A549 treated with AZD2906 at 1 μM for 4 hours (cell line): ENCODE measurements at places on chromosomes 3 and 15. TPM values are rescaled to one million over a fixed set of nuclear protein-coding genes. Genes with fewer than 3 reads are reported as not detected.

The FSD2 gene
- total RNA-seq: not detected in 5 replicates

The BNIP2 gene
- 63.1 to 103 TPM (median 68.4 TPM) in 5 replicates for total RNA-seq

The CFAP161 gene
- not detected in 5 replicates for total RNA-seq

The PRR20G gene
- 1.4 to 2.8 TPM (median 2.6 TPM) in 5 replicates for total RNA-seq

The PLSCR4 gene
- total RNA-seq: 6.2 to 9.8 TPM (median 8.2 TPM) in 5 replicates

The SNAP23 gene
- 14.4 to 45.6 TPM (median 17.6 TPM) in 5 replicates for total RNA-seq

The PLSCR5 gene
- not detected in 5 replicates for total RNA-seq

The ZNF35 gene
- 5.1 to 6.7 TPM (median 5.2 TPM) in 5 replicates for total RNA-seq

The EEFSEC gene
- total RNA-seq: 8.8 to 10.7 TPM (median 10.3 TPM) in 5 replicates

The SOX14 gene
- total RNA-seq: not detected in 5 replicates

The MEIS2 gene
- total RNA-seq: 6.7 to 10.0 TPM (median 8.5 TPM) in 5 replicates

The ZIC1 gene
- 0.01 to 0.16 TPM in 2 of 5 replicates, not detected in the others for total RNA-seq

The HPS3 gene
- 30.8 to 33.9 TPM (median 33.0 TPM) in 5 replicates for total RNA-seq

The USP3 gene
- 35.9 to 42.4 TPM (median 38.3 TPM) in 5 replicates for total RNA-seq

The PIGZ gene
- total RNA-seq: 1.2 to 1.7 TPM (median 1.4 TPM) in 5 replicates

The SLC22A14 gene
- total RNA-seq: 0.03 to 0.05 TPM (median 0.05 TPM) in 3 of 5 replicates, not detected in the others

The PPP1R14D gene
- 0.14 to 0.21 TPM (median 0.17 TPM) in 3 of 5 replicates, not detected in the others for total RNA-seq

The PSTPIP1 gene
- 0.13 to 0.20 TPM (median 0.14 TPM) in 4 of 5 replicates, not detected in the other for total RNA-seq

The CD80 gene
- 0.03 TPM in 1 of 5 replicates, not detected in the others for total RNA-seq

The SERF2 gene
- total RNA-seq: 431 to 707 TPM (median 687 TPM) in 5 replicates

The CIDEC gene
- total RNA-seq: 75.0 to 98.5 TPM (median 81.8 TPM) in 5 replicates

The COX17 gene
- total RNA-seq: 99.5 to 114 TPM (median 103 TPM) in 5 replicates

The LRRC3B gene
- not detected in 5 replicates for total RNA-seq

The NRROS gene
- 0.05 TPM in 1 of 5 replicates, not detected in the others for total RNA-seq

The PLA2G4F gene
- total RNA-seq: 0.05 TPM in 1 of 5 replicates, not detected in the others

The XCR1 gene
- not detected in 5 replicates for total RNA-seq

The PLCB2 gene
- 0.38 to 0.97 TPM (median 0.84 TPM) in 5 replicates for total RNA-seq

The SAMD7 gene
- total RNA-seq: not detected in 5 replicates

The STAB1 gene
- total RNA-seq: 0.07 to 0.18 TPM (median 0.16 TPM) in 5 replicates

The MORC1 gene
- not detected in 5 replicates for total RNA-seq

The LRRC34 gene
- not detected in 5 replicates for total RNA-seq

The MAGI1 gene
- 3.3 to 4.4 TPM (median 3.5 TPM) in 5 replicates for total RNA-seq

The CYP1A1 gene
- total RNA-seq: 1.2 to 2.2 TPM (median 1.7 TPM) in 5 replicates

The SPATA12 gene
- total RNA-seq: 0.29 to 0.55 TPM (median 0.39 TPM) in 5 replicates

The ANKUB1 gene
- not detected in 5 replicates for total RNA-seq

The RASGRP1 gene
- total RNA-seq: 0.30 to 0.40 TPM (median 0.33 TPM) in 5 replicates

The RLBP1 gene
- total RNA-seq: not detected in 5 replicates

The AP3B2 gene
- total RNA-seq: 0.40 to 0.98 TPM (median 0.68 TPM) in 5 replicates

The HES1 gene
- total RNA-seq: 7.9 to 11.3 TPM (median 10.0 TPM) in 5 replicates

The TERB2 gene
- not detected in 5 replicates for total RNA-seq

The BMF gene
- total RNA-seq: 1.4 to 2.4 TPM (median 1.8 TPM) in 5 replicates

The ZNF619 gene
- 1.6 to 2.1 TPM (median 1.9 TPM) in 5 replicates for total RNA-seq

The CLDN16 gene
- total RNA-seq: 0.03 to 0.16 TPM (median 0.09 TPM) in 5 replicates

The SH3GL3 gene
- total RNA-seq: 0.25 to 0.62 TPM (median 0.51 TPM) in 5 replicates

The CPB1 gene
- not detected in 5 replicates for total RNA-seq

The GLT8D1 gene
- 34.6 to 39.9 TPM (median 37.3 TPM) in 5 replicates for total RNA-seq

The FETUB gene
- 0.08 to 0.34 TPM (median 0.15 TPM) in 5 replicates for total RNA-seq

The NEK10 gene
- 0.66 to 0.84 TPM (median 0.68 TPM) in 5 replicates for total RNA-seq
